Foreskin melanocyte (primary cell): ENCODE measurements at places on chromosomes 7 and 10.

GRCh38 chr10:103310197-103310596 is 33.3 kb downstream of the INA start:
- no peak for DNase-seq

DNA sequence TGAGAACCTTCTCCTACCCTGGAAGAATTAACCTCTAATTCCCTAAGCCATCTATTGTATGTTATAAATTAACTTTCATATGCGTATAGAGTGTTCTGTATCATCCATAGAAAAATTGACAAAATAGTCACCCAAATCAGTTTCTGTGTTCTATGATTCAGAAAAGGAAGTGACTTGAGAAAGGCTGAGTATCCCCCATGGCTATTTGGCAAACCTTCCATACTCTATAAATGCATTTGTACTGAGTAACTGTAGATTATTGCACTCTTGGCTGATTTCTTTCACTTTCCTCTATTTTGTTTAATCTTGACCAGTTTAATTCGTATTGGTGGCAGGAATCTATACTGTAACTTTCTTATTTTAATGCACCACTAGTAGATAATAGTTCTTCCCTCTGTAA is 182.2 kb downstream of the HTR7 start:
- peak; percentile 12 for DNase-seq

GRCh38 chr10:32077896-32078485 is 21.8 kb upstream of the KIF5B start:
- DNase-seq = peak; percentile 48

DNA sequence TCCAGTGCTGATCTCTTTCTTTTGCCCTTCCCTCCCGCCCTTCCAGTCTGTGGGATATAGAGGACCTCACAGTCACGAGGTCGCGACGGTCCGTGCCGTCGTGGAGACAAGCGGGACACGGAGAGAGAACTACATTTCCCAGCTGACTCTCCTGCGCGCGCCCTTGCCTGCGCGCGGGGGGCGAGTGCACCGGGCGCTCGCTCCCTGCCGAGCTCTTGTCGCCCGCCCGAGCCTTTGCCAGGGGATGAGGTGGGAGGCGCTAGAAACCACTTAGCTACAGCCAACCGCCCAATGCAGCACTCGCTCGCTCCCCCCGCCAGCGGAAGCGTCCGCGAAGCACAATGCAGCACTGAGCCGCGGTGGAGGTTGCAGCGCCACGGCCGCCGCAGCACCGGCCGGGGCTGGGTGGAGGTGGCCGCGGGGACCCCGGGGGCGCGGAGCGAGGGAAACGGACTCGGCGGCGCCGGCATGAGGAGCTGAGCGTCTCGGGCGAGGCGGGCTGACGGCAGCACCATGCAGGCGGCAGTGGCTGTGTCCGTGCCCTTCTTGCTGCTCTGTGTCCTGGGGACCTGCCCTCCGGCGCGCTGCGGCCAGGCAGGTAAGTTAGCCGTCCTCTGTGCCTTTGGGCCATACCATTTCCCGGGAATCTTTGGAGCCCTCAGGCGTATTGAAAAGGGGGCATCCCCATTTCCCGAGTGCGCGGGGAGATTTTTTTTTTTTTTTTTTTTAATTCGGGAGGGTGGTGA is at the start of gene ADAM22:
ADAM22 (plus strand) TSS at position 299 of the 746 bp plus-strand sequence; CDS start at position 514, 215 bp downstream.
- peak; percentile 84 for DNase-seq

DNA sequence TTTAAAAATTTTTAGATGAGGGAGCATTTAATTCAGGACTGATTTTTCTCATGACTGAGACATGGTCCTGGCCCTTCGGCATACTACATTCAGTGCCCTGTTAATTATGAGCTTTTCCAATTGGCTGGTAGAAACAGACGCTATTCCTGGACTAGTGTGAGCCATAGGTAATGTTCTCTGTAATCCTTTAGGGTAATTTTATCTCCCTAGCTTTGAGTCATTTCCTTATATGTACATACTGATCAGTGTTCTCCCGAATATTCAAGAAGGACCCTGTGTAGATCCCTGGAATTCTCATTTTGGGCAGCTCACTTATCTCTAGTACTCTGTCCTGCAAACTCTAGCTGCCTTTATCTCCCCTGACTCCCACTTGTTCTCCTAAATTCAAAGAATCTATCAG is 92.6 kb upstream of the NPY start:
- DNase-seq = no peak

DNA sequence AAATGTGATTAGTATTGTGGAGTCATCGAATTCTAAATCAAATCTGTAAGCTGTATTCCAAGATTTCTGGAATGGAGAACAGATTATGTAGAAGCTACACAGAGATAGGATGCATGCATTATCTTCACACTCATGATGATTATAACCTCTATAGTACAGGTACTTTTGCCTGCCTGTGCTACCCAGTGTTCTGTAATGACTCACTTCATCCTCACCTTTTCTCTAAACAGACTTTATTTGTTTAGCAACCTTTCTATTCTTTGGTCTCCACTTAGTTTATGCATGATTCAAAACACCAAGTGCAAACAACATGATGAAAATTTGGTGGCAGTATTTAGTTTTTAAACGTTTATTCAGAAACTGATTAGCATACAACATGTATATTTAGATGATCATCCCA is 68.4 kb upstream of the PRPS1L1 start:
- no peak for DNase-seq

- DNase-seq = no peak
These were observed 38.4 kb downstream of the PTPRE start for GRCh38 chr10:127945341-127945758.

GRCh38 chr10:34155812-34156211 is 659.3 kb downstream of the PARD3 start:
- no peak for DNase-seq

- peak; percentile 36 for DNase-seq
These were observed 98.1 kb downstream of the C10orf105 start for GRCh38 chr10:71621231-71622153.

GRCh38 chr10:78225594-78225993 is 191.9 kb downstream of the RPS24 start:
- DNase-seq = no peak

GRCh38 chr10:60846173-60846572 is 67.9 kb downstream of the CDK1 start:
- DNase-seq = peak; percentile 20

- DNase-seq = no peak
These were observed 442.7 kb downstream of the IPMK start for GRCh38 chr10:57825015-57825414.
